ENCODE measurements at places on chromosomes 16 and 17.
A peak's percentile ranks its signal among the peaks of the same experiment; 100 is the strongest.

- DNase-seq = peak; percentile 17
Measured at GRCh38 chr16:65154321-65154720, 32.5 kb upstream of the CDH11 start.

- DNase-seq = peak; percentile 97
Measured at GRCh38 chr16:53768593-53768992, 64.6 kb downstream of the FTO start.

- DNase-seq = peak; percentile 69
Measured at GRCh38 chr16:67719778-67720144, 645 bp upstream of the GFOD2 start.

GRCh38 chr17:77602883-77603640 lies 355.4 kb upstream of the TNRC6C start:
- no peak for DNase-seq

DNA sequence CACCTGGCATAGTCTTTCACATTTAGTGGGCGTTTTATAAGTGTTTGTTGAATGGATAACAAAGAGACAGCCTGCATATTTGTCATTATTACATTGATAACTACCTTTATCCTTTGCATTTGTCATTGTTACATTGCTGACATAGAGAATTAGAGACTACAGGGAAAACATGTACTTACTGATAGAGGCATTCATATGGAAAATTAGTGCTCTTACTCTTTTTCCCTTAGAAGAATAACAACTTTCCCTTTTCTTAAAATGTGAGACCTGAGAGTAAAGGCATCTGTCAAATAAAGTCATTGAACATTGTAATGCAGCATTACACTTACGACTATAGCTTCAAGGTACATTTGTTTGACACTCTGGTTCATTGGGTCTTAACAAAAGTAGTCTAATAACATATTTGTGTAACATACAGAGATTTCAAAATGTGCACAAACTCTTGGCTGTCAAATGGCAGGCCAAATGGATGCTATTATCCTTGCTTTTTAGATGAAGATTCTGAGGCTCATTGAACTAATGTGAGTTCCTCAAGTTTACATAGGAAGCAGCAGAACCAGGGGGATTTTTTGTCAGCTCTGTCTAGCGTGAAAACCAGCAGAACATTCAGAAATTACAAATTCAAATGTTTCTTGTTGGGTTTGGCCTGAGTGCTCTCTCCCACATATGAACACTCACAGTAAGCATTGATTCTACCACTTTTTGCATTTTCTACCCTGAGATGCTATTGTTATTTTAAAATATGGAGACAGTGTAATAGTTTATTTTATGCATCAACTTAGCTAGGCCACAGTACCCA lies 28.5 kb downstream of the SMIM36 start:
- no peak for DNase-seq

- DNase-seq = no peak
Measured at GRCh38 chr16:71666928-71667707, 41.1 kb downstream of the MARVELD3 start.

DNA sequence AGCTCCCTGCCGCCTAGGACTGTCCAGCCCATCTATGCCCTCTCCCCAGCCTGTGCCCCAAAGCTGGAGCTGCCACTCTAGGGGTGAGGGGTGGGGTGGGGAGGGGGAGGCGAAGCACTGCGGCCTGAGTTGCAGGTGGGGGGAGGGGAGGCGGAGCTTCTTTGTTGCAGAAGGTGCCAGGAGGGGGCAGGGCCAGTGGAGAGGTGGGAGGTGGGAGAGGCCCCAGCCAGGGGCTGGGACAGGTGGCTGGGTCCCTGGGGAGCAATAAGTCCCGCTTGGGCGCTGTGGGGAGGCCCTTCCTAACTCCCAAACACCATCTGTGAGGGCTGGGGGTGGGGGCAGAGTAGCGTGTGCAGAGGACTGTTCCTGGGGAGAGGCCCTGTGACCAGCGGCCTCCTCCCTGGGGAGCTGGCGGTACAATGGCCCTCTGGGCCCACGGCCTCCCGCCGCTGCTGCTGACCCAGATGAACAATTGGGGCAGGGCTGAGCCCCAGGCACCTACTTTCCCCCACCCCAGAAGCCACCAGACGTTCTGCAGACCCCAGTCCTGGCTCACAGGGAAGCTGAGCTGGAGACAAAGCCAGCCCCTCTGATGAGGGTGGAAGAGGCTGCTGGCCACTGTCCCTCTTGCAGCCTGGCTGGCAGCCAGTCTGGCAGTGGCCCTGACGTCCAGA lies 2.2 kb upstream of the NTN3 start:
- DNase-seq = no peak

GRCh38 chr17:19482576-19482975 lies 51.1 kb upstream of the SLC47A1 start:
- peak; percentile 58 for DNase-seq

GRCh38 chr17:66637491-66637890 lies 197.4 kb upstream of the CACNG5 start:
- DNase-seq = no peak

DNA sequence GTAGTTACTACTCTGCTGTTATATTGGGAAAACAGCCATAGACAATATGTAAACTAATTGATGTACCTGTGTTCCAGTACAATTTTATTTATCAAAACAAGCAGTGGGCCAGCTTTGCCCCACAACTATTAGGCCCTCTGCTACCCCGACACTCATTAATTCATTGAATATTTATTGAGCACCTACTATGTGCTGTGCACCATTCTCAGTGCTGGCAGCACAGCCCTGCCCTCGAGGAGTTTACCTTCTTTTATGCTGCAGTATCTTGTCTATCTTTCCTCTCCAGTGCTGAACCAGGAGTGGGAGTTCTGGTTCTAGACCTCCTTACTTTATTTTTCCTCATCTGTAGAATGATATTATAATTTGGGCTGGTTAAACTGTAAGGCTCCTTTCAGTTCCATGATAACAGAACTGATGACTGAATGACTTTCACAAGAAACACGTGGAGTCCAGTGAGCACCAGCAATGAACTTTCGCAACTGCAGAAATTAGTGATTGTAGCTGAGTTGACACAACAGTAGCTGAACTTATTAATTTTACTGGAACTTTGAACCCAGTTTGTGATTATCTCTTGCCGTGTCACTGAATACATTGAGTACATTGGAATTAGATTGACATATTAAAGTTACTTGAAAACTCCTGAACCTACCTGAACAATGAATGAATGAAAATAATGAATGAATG lies 2.4 kb downstream of the GOSR2 start:
- DNase-seq = no peak
